ENCODE measurements at places on chromosomes 3 and 15.

DNA sequence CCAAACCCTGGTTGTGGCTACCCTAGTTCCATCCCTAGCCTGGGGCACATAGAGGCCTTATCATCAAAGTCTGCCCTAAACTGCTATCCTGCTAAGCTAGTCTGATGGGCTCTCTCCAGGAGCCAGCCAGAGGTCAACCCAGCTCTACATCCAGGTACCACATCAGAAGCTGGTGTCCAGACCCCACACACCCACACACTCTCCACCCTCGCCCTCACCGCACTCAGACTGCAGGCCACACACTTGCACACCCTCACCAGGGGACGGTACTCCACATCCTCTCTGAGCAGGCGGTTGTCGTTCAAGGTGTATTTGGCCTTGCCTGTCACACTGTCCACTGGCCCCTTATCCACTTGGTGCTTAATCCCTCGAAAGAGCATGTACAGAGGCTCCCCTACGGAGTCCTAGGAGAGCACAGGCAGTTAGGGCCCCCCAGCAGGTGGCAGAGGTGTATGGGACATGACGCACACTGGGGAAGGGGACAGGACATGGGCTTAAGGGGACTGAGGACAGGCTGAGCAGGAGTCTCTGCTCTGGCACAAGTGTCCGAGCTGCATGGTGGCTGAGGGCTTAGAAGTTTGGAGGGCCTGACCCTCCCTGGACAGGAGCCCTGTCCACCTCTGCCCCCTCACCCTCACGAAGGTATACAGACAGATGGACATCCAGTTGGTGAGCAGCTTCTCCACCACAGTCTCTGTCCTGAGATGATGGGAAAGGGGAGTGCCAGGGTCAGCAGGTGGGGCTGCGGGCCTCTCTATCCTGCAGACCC lies 18.1 kb downstream of the PLXNB1 start:
- no peak for DNase-seq

GRCh38 chr3:96831175-96831574 lies 16.8 kb downstream of the EPHA6 start:
- DNase-seq, result no peak

DNA sequence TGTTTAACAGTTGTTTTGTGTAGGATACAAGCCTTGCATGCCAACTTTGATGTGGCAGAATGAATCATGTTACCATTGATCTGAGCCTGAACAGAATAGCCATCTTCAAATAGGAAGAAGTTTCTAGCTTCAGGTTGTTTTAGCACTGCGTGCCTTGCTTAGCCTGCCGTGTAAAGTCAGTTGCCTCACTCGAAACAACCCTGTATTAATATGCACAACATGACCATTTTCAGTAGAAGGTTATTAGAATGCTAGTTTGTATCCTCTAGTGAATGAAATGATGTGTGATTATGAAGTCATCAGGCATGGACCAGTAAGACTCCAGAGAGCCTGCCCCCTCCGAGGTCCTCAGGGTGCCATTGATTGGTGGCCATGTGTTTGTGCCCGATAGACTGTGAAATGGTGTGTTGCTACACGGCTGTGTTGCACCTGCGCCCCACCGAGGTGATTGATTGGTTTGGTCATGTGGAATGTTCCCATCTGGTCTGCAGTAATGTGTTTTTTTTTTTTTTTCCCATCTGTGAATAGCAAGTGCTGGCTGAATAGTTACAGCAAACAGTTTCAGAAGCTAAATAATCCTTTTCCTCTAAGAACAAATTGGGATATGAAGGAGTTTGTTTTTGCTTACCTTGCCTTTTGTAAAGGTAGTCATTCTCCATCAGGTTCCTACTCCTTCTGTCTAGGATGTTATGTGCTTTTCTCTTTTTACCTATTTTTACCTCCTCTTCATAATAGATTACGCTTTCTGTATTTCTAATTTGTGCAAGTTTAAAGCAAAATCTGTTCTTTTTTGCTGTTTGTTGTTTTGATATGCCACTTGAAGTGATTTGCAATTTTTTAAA lies 214.9 kb downstream of the TCF12 start:
- DNase-seq, result peak; percentile 23

- no peak for DNase-seq
These were observed 584 bp downstream of the RPS17 start for GRCh38 chr15:82539691-82540054.

DNA sequence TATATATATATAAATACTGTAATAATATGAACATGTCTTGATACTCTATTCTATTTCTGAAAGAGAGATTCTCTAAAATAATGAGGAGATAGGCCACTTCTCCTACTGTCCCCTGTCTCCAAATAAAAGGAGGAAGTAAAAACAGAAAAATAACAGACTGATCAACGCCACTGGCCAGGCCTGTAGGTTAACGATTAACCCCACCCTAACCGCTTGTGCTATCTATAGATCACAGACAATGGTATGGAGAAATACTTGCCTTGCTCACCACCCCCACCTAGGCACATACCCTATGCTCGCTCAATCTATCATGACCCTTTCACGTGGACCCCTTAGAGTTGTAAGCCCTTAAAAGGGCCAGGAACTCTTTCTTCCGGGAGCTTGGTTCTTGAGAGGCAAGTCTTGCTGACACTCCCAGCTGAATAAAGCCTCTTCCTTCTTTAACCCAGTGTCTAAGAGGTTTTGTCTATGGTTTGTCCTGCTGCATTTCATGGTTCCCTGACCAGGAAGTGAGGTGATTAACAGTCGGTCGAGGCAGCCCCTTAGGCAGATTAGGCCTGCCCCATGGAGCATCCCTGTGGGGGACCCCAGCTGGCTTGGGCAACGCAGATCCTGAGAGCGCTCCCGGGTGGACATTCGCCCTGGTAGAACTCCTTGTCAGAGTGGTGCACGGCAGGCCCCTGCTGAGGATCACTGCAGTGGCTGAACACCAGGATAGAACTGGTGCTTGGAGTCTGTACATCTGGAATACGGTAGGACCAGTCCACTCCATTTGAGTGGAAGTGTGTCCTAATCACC lies 521.8 kb upstream of the CNTN3 start:
- no peak for DNase-seq

GRCh38 chr15:84970843-84971242 lies 10.8 kb upstream of the PDE8A start:
- no peak for DNase-seq

DNA sequence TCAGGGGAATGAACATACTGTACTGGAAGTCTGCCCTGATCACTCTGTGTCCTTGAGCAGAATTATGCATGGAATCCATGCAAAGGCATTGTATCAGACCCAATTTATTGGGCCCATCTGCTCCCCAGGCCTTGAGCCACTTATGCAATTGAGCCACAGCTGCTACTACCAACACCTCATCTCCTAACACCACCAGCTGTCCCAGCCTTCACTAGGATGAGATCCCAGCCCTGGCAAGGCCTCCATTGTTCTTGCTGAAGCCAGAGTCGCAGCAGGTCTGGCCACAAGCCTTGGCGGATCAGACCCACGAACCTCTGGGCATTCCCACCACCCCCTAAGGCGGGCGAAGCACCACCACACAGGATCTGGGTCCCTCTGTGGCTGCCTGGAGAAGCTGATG lies 9.2 kb upstream of the NME9 start:
- DNase-seq, result no peak

GRCh38 chr3:129305592-129306091 lies 27.0 kb downstream of the HMCES start:
- DNase-seq, result no peak

GRCh38 chr3:27528791-27529190 lies 44.6 kb upstream of the SLC4A7 start:
- no peak for DNase-seq

DNA sequence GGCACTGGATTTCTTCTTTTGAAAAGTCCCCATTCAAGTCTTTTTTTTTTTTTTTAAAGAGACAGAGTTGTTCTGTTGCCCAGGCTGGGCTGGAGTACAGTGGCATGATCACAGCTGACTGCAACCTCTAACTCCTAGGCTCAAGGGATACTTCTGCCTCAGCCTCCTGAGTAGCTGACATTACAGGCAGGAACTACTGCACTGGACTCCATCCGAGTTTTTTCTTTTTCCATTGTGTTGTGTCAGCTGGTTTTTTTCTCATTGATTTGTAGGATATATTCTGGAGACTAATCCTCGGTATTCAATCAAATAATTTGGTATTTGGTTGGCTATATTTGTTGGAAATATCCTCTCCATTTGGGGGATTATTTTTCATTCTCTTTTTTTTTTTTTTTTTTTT lies 11.8 kb downstream of the POLR2M start:
- DNase-seq, result no peak

- DNase-seq, result no peak
These were observed 211.5 kb upstream of the TP63 start for GRCh38 chr3:189419683-189420082.
